ENCODE measurements at places on chromosomes 6 and 20.

- no peak for DNase-seq
These were observed 10.6 kb downstream of the IL22RA2 start for GRCh38 chr6:137162692-137163306.

GRCh38 chr6:35305117-35305516, 7.5 kb downstream of the DEF6 start:
- DNase-seq = no peak

DNA sequence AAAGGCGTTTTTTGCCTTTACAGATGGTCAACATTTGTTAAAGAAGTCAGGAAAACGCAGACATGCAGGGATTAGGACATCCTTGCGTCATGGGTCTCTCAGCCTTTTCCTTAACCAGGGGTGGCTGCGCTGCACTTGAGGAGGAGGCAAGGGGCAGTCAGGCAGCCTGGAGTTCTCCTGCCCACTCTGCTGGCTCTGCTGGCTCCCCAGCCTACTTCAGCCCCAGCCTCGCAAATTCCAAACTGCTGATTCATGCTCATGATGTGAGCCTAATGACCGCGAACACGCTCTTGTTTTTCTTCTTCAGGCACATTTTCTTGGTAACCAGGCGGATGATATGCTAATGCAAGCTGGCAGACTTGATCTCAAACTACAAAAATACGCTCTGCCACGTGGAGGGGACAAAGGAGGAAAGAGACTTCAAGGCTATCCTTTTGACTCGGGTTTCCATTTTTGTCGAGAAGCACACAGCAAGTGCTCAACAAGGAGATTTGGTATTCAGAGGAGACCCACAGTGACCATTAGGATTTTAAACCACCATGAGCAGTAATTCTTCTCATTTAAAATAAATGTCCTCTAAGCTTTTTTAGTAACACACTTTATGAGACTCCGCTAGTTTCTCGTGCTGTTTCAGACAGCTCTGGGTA, 290.3 kb upstream of the STXBP5 start:
- DNase-seq = no peak

DNA sequence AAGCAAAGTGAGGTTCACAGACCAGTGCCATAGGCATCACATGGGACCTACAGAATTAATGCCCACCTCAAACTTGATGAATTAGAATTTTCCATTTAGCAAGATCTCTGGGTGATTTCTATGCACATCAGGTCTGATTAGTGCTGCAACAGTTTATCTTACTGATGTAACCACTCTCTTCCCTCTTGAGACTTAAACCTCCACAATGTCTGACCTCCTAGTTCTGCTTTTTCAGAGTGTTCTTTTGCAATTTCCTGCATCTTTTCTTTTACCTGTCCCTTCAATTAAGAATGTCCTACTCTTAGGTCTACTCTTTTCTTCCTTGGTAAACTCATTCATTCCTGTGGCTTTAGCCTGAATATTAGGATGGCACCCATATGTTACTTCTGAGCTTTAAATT, 615.3 kb downstream of the TFAP2A start:
- no peak for DNase-seq

DNA sequence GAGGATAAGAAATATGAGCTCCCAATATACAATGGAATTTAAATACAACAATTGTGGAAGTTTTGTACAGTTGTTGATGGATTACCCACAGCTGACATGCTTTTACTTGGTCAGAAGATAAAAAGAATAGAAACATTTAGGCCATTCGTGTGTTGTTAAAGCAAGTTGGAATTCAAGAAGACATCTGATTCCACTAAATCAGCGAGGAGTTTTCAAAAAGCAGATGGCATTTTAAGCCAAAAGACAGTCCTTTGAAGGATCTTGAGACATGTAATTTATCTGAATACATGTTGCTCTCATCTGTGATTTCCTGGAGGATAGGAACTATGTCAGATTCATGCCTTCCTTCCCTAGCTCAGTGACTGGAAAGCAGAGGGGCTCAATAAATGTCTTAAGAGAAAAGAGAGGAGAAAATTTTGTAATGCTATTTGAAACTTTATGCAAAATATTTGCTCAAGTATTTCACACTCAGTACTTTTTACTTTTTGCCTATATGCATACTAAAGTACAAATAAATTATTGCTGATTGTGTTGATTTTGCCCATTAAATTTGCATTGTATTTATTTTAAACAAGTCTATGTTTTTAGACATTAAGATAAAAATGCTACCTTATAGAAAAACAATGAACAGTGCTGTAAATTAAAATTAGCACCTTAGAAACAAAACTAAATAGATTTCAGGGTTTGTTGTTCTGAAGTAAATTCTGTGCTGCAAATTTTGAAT, 733.8 kb upstream of the FLRT3 start:
- no peak for DNase-seq

GRCh38 chr6:31139599-31139998, 733 bp upstream of the PSORS1C2 start:
- DNase-seq = no peak

DNA sequence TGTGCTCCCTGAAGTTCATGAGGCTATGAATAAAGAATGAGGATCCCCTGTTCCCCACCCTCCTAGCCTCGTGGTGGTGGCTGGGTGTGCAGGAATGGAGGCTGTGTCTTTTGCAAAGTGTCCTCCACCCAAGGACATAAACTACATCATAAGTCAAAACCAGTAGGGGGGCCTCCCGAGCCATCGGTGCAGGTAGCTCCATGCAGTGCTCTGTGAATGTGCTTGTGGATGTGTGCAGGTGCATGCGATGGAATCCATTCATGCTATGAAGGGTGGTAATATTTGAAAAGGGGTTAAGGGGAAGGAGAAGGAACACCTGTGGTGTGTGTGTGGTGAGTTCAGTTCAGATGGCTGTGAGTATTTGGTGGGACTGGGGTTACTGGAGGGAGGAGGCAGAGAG, 197.3 kb downstream of the NRN1 start:
- no peak for DNase-seq

DNA sequence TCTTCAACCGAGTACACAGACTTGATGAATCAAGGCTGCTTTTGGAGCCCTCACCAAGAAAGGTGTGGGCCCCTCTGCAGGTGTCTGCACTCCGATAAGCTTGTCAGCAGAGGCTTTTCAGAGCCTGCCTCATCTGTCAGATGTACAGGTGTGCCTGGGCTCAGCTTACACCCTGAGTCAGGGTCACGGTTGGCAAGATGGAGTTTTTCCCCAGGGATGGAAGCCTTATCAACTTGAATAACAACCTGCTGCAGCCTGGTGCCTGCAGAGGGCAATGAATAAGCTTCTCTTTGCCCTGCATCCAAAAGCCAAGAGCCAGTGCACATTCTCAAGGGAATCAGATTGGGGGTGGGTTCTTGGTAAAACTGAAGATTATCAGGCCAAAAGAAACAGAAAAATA, 427.1 kb downstream of the CD83 start:
- DNase-seq = no peak

- no peak for DNase-seq
These were observed 18.4 kb upstream of the SLC22A1 start for GRCh38 chr6:160102956-160103824.

DNA sequence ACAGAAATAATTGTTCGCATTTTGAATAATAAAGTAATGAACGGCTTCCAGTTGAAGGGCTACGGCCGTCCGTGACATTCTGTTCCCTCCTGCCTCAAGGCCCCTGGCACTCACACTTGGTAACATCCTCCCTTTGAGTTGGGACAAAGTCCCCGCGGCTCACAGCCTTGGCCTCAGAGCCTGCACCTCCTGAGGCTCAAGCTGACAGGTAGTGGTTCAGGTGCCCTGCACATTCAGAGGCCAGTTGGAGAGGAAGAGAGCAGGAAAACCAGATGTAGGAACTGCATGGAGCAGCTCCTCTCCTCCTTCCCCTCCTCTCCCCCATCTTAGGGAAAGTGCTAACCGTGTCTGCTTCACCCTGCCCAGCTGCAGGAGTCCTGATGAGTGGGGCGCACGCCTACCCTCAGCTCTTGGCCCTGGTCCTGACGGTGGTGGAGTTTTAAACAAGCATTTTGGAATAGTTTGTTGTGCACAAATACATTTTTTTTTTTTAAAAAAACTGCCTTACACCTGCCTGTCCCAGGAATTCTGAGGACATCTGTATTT, 393.1 kb downstream of the SMOC2 start:
- no peak for DNase-seq

DNA sequence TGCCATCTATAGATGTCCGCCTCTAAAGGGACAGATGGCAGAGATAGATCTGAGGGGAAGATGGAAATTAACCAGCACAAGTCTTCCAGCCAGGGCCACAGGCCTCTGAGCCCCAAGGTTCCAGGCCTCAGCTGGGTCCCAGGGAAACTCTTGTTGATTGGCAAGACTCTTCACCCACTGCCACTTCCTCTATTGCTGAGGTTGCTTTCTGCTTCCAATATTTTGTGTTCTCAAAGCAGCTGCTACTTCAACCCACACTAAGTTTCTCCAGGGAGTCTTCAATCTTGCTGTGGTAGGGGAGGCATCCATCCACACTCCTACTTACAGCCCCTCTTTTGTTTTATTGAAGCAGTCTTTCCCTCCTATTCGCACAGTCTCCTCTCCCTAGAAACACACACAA, 36.4 kb upstream of the SASH1 start:
- no peak for DNase-seq
